ENCODE measurements at places on chromosomes 1 and 21.

- DNase-seq, result no peak
These were observed 8.9 kb downstream of the RALGPS2 start for GRCh38 chr1:178733972-178734371.

DNA sequence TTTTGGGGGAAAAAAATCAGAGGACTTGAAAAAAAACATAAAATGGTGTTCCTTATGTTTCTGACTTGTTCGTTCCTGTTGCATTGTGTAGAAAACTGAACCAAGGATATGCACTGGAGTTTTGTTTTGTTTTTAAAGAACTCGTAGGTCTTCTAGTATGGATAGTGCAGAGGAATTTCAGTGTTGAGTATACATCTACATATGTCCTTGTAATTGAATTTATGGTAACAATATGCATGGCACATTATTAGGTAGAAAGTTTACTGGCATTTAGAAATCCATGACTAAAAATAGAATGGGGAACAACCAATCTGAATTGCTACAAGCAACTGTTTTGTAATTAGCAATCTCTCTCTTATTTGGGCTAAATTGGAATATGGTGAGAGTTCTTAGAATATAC lies 188.3 kb upstream of the ZRANB2 start:
- DNase-seq, result no peak

DNA sequence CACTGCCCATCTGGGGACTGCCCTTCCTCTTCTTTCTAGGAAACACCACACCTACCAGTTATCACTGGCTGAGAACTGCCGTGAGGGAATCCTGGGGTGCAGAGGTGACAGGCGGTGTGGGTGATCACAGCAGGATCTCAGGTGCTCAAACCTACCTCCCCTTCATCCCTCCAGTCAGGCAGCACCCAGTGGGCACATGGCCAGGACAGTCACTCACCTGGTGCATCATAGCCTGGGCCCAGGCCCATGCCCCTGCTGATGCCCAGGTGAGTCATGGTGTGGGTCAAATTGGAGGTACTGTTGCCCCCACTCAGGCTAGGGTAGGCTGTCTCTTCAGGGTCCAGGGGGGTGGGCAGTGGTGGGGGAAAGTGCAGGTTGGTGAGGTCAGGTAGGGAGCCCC lies 5.3 kb upstream of the DENND4B start:
- DNase-seq, result no peak

GRCh38 chr1:21325731-21326387 lies 35.6 kb upstream of the ECE1 start:
- no peak for DNase-seq

GRCh38 chr1:180301135-180301742 lies 71.2 kb downstream of the LHX4 start:
- DNase-seq, result no peak

- no peak for DNase-seq
These were observed 3.8 kb downstream of the ZNF672 start for GRCh38 chr1:248841702-248842395.

DNA sequence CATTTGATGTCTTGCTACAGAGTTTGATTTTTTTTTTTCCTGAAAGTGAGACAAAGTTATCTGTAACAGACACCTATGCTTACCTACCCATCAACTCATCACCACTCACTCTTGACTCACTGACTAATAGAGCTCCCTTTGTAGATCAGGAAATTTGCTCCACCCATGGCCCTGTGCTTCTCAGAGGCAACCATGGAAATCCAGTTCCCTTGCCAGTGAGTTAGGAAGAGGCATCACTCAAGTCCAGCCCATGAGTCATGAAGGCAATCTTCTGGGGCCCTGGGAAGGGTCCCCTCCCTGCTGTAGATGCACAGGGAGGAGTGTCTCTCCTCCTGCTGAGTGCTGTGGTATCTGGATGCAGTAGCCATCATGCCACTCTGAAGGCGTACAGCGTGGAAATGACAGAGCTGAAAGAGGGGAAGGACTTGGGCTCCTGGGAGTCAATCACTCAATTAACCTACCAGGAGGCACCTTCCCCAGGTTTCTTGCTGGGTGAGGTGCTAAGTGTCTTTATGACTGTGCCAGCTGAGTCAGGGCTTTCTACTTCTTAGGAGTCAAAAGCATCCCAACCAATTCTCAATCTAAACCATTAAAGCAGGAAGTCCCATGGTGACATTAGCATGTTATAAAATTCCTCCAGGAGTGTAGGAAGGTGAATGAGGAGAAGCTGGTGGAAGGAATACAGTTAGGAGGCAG lies 56.1 kb downstream of the DNTTIP2 start:
- DNase-seq, result no peak

DNA sequence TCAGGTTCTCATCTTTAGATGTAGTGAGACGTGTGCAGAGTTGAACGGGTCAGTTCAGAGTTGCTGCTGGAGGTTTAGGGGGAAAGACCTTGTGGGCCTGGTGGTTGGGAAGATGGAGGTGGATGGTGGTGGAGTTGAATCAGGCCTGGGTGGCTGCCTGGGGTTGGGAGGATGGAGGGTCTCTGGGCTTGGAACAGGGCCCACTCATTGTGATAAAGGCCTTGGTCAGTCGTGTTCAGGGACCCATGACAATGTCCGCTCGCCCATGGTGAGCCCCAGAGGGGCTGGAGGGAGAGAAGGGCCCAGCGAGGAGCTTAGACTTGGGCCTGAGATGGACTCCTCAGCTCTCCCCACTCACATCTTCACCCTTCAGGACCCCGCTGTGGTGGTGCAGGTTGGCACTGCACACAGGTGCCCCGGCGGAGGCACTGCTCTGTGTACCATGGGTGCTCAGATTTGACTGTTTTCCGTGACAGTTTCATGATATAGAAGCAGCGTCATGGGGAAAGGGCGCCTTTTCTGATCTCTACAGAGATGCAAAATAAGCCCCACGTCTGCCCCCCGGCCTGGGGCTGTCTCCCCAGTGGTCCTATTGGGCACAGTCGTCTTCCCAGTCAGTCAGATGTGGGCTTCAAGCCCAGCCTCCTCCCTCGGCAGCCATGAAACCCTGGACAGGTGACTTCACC lies 39.2 kb downstream of the DISP3 start:
- no peak for DNase-seq

DNA sequence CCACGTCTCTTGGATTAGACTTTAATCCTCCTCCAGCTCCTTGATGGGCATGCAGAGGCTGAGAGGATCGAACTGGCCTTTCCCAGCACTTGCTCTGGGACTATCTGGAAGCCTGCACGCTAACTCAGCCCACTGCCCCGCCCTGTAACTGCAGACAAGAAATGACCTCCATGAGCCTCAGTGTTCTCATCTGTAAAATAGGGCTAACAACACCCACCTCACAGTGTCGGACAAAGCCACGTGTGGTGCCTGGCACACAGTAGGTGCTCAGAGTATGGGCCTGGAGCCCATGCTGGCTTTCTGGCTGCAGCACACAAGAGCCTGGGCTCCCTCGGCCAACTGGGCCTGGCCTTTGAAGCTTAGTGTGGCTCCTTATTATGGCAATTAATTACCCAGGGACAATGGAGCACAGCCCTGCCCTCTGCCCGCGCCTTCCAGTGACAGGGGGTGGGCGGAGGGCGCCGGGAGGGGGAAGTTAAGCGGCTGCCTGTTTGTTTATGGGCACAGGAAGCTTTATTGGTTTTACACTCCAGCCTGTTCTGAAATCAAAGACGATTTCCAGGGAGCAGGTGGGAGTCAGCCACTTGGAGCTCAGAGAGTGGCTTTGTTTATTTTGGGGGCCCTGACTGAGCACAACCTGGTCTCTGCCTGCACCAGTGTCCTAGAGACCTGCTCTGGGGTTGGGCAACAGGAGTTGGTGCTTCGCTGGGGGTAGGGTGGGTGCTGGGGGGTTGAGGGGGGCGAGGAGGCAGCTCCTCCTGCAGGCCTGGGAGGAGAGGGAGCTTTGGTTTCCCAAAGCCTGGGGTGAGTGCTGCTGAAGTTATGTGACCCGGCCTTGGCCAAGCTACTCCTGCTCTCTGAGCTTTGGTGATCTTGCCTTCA lies 31.0 kb downstream of the PAX7 start:
- DNase-seq, result no peak

GRCh38 chr1:47823040-47823808 lies 174.0 kb downstream of the TRABD2B start:
- DNase-seq, result no peak

DNA sequence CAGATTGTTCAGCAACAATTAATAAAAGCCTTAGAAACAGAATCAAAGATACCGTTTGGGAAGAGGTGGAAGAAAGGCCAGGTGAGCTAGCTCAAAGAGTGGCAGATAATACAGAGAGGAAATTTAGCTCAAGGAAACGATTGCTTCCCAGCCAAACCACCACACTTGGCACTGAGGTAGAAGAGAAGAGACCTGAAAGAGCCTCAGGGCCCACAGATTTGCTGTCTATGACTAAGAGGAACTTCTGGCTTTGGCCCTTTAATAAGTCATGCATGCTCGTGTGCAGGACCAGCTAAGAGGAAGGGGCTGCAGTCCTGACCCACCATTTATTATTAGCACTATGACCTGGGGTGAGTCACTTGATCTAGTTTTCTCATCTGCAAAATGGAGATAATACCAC lies 72.8 kb upstream of the BCL10 start:
- DNase-seq, result no peak

DNA sequence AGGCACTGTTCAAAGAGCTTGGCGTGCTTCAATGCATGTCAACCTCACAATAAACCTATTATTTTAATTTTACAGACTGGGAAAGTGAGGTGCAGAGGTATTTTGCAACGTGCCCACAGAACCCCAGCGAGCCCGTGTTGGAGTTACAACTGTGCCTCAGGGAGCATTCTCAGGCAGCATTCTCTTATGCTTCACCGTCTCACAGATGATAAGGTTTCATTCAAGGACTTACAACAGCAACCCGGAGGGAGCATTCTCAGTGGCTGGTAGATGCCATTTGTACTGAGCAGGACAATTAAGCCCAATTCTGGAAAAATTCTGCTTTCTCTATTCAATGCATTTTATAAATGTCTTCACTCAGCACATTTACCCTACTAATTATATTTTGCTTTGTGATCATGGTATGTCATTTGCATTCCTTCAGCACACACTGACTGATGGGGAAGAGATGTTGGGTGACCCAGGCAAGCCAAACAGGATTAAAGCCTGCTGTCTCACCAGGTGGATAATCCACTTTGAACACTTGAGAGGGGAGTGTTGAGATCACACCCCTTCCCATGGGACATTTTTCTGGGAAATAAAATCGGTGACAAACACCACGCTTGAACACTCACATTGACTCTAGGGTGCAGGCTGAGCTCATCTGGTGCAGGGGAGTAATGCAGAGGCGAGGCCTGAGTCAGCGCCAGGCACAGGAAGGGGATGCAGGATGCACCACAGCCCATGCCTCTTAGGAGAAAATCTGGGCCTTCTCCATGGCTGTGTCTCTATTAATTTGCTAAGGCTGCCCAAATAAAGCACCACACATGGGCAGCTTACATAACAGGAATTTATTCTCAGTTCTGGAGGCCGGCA lies 113.9 kb downstream of the CLIC6 start:
- DNase-seq, result no peak

DNA sequence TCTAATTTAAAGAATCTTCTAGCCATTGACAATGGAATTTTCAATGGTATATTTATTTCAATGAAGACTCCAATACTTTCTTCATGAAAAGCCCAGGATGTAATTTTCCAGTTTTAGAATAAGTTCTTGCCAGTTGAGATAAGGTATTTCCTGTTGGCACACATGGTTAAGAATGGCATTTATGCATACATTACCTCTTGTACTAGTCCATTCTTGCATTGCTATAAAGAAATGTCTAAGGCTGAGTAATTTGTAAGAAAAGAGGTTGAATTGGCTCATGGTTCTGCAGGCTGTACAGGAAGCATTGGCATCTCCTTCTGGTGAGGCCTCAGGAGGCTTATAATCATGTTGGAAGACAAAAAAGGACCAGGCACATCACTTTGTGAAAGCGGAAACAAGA lies 1179.6 kb downstream of the AMY1C start:
- no peak for DNase-seq

GRCh38 chr1:36576118-36576517 lies 93.4 kb upstream of the CSF3R start:
- DNase-seq, result no peak

DNA sequence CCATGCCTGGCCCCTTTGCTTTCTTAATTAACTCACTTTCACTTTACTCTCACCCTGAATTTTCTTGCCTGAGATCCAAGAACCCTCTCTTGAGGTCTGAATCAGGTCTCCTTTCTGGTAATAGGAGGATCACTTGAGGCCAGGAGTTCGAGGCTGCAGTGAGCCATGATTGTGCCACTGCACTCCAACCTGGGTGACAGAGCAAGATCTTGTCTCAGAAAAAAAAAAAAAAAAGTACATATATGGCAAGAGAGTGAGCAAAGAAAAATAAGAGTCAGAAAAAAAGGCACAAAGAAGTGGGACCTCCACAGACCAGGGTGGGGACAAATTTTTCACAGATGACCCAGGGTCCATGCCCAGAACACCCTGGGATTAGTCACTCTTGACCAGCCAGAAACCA lies 34.1 kb upstream of the RD3 start:
- no peak for DNase-seq

DNA sequence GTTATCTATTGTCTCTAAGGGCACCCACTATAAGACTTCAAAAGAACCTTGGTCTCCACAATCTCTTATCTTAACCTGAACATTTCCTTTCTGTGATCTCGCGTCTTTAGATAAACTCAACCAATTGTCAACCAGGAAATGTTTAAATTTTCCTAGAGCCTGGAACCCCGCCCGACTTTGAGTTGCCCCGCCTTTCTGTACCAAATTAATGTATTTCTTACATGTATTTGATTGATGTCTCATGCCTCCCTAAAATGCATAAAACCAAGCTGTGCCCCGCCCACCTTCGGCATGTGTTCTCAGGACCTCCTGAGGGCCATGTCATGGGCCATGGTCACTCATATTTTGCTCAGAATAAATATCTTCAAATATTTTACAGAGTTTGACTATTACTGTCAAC lies 5.9 kb upstream of the CXADR start:
- DNase-seq, result no peak

- DNase-seq, result no peak
These were observed 33.9 kb upstream of the ASPM start for GRCh38 chr1:197180252-197180878.

DNA sequence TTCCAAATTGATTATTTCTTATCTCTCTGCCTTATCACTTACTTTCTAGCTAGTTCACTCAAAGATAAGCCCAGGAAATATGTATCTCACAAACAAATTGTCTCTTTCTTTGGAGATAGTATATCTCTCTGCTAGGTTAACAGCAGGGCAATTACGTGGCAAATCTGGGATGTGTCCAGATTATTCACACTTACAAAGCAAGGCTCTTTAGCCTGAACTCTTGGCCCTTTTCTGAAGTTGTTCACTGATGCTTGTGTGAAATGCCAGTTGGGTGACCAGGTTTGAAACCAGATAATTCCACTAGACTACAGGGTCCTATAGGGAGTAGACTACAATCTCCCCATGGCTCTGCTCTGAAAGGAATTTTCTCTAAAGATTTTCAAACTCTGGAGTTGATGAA lies 30.8 kb upstream of the FAM78B start:
- DNase-seq, result no peak

GRCh38 chr1:205379056-205379455 lies 22.3 kb upstream of the KLHDC8A start:
- DNase-seq, result no peak

DNA sequence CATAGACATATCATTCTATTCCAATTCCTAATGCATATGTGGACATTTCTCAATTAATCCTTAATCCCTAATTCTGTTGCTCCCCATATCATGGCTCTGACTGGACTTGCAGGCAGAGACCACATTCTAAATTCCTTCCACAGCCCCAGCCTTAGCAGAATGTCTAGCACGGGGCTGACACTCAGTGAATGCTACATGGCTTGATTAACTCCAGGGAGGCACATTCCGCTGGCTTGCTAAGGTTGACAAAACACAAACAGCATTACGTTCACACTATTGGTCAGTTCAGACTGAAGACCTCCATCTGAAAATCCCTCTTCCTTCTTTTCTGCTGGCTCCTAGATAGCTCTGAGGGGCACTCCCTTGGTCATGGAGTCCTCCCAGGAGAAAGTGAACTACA lies 119.4 kb downstream of the ASTN1 start:
- DNase-seq, result no peak

All from GOT3 (cell line).